ENCODE measurements at places on chromosomes 16 and 17.

DNA sequence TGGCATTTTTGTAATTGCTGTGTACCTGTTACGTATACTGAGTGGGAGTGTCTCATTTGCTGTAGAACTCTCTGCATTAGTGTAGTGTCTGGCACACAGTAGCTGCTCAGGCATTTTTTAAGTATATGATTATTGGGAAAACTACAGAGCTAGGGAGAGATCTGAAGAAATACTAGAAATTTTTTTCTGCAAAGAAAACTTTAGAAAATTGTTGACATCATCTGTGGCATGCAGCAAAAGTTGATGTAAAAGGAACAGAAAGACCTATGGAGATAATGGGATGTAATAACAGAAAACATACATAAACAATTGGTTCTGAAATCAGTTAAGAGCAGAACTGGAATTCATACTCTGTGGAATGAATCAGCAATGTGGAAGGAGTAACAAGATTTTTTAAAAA lies 11.6 kb downstream of the CLTC start:
- no peak for DNase-seq

- peak; percentile 98 for DNase-seq
Measured at GRCh38 chr17:15651583-15652110, 32.1 kb upstream of the FBXW10B start.

DNA sequence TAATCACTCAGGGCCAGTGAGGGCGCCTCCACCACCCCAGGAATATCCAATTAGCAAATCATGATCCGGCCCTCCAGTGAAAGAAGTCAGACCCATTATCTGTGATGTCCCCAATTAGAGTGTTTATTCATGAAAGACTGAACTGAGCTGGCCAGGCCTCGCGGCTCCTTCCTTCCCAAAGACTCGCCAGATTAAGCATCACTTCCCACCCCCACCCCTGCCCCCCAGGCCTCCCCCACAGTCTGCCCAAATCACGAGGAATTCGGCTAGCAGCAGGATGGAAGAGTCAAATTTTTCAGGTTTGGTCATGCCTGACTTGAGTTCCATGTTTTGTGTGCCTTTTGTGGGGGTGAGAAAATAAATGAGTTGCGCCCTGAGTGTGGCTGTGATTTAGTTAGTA lies 298.4 kb upstream of the SALL1 start:
- DNase-seq, result no peak

DNA sequence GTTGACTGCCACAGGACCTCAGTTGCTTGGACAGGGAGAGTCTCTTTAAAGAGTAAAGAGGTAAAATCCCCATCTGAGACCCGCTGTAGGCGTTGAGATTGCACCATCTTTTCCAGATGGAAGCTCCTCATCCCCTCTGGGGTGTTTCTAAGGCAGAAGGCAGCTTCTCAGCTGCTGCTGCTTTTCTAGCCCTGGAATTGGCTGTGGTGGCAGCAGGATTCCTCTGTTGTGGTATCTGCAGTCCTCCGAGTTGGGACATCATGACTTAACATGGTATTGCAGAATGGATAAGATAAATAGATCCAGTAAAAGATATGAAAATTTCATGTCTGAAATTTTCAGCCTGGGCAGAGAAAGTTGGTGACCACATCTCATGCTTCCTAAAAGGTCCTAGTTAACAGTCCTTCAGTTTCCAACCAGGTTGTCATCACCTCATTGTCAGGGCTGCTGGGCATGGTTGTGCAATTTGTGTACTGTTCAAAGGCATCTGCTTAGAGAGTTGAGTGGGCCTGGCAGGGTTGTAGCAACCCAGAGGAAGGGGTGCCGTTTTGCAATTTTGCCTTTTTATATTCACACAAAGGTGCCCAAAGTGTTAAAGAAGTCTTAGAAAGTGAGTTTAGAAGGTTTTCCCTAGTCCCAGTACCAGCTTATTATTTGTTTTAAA lies 150.4 kb downstream of the SPECC1 start:
- no peak for DNase-seq

DNA sequence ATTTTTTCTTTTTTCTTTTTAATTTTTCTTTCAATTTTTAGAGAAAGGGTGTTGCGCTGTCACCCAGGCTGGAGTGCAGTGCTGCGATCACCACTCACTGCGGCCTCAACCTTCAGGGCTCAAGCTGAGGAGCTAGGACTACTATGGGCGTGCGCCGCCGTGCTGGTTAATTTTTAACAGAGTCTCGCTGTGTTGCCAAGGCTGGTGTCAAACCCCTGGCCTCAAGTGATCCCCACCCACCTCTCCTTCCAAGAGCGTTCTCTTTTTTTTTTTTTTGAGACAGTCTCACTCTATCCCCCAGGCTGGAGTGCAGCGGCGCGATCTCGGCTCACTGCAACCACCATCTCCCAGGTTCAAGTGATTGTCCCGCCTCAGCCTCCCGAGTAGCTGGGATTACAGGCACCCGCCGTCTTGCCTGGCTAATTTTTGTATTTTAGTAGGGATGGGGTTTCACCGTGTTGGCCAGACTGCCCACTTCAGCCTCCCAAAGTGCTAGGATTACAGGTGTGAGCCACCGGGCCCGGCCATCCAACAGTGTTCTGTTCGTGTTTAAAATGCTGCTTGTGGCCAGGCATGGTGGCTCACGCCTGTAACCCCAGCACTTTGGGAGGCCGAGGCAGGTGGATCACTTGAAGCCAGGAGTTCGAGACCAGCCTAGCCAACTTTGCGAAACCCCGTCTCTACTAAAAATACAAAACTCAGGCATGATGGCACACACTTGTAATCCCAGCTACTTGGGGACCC lies 14.5 kb upstream of the RPL13 start:
- DNase-seq, result no peak

- DNase-seq, result no peak
Measured at GRCh38 chr16:51807551-51807950, 656.5 kb upstream of the SALL1 start.

GRCh38 chr17:72422505-72423285 lies 301.9 kb downstream of the SOX9 start:
- DNase-seq, result peak; percentile 30

DNA sequence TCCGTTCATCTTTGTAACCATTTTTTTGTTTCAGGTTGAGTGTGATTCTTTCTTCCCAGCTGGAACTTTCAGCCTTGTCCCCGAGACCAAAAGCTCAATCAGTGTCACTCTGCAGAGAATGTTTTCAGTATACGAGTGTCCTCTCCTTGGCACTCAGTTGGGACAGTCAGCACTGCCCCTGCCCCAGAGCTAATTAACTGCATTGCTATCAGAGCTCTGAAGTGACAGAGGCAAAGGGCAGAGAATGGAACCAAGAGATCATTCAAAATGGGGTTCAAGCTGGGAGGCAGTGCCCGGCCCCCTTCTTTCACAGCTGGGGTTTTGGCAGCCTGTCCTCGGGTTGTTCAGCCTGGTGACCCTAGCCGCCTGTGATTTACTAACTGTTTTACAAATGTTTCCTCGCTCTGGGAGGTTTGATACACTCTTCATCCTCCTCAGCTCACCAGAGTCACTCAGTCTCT lies 195.9 kb upstream of the TBX2 start:
- no peak for DNase-seq

DNA sequence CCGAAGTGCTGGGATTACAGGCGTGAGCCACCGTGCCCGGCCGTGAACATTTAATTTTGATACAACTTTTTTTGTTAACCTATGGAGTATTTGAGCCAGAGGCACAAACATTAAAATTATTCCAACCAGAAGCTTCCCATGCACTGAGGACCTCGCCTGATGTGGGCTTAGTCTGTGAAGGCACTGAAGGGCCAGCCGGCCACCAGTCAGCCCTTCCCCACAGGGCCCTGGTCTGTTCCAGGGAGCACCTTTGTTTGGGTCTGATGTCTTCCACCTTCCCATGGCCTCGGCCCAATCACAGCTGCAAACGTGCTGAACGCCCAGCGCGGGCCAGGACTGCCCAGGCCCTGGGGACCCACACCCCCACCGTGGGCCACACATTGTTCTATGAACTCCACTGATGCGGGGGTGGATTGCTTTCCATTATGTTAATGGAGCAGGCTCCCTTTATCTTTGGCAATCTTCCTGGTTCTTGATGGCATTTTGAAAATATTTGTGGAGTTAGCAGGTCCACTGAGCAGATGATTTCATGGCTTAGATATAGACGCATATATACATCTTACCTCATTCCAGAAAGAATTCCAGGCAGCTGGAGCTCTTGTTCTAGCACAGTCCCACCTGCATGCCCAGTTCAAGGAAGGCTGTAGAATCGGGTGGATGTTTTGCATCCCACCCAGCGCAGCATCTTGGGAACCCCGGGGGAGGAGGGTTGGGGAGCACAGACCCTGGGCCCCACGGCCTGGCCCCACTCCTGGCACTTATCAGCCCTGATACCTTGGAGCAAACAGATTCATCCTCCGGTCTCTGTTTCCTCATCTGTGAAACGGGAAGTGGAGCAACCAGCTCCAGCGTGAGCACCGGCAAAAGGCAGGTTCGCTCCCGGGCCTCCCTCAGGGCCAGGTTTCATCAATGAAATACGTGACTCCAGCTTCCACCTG lies 14.5 kb downstream of the SPIRE2 start:
- peak; percentile 66 for DNase-seq

GRCh38 chr17:33023790-33024189 lies 32.1 kb downstream of the SPACA3 start:
- no peak for DNase-seq

DNA sequence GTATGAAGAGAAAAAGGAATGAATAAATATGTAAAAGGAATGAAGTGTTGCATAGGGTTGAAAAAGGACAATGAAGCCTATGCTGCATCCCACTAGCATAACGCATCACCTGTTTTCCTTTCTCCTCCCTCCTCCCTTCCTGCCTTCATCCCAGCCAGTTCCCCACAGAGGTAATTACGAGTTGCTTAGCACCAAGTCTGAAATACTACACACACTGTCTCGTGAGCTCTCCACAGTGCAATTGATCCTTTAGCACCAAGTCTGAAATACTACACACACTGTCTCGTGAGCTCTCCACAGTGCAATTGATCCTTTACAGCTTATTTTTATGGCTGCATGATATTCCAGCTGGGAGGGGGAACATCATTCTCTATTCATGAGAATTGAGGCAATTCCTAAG lies 1.1 kb upstream of the DRC7 start:
- DNase-seq, result no peak

DNA sequence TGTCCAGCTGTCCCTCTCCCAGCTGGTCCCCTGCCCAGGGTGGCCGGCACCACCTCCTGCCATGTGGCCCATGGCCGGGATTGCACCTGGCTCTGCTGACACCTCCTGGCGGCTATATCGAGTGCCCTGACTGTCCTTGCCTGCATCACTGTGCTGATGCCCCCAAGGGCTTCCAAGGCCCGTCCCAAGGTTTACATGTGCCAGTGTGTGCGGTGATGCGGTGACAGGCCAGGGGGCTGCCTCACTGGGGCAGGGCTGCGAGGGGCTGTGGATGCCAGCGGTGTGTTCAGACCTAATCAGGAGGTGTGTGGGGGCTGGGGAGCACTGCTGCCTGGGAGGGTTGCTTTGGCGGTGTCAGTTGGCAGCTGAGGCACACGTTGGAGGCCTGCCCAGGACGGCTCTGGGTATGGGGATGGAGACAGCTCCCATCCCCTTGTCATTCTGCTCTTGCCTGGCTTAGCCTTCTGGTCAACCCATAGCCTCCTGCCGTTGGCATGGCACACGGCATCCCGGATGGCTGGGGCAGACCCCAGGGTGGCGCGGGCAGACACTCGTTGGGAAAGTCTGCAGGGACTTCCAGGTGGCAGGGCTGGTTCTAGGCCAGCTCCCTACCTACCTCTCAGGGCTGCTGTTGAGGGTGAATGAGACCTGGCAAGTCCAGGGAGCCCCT lies 5.5 kb downstream of the MAP2K3 start:
- DNase-seq, result no peak

Data from muscle of back (tissue), 13 donors.